ENCODE measurements at places on chromosomes 13 and 19.
A peak's percentile ranks its signal among the peaks of the same experiment; 100 is the strongest.

DNA sequence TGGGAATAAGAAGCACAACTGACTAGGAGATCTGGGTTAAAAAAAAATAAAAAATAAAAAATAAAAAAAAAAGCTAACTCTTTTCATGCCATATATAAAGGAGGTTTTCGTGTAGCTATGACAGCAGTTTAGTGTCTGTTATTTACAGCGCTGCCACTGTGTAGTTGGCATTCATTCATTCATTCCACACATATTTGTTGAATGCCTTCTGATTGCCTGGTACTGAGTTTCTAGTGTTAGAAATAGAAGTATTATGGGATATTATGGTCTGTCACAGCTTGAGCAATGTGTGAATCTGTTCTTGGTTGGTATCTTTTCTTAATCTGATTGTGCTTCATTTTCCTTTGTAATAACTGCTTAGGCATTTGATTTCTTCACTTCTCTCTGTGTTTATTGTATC, 237.4 kb downstream of the NBEA start:
- DNase-seq, result no peak

- DNase-seq, result peak; percentile 33
Observed at GRCh38 chr13:107942030-107942617, 273.2 kb downstream of the LIG4 start.

DNA sequence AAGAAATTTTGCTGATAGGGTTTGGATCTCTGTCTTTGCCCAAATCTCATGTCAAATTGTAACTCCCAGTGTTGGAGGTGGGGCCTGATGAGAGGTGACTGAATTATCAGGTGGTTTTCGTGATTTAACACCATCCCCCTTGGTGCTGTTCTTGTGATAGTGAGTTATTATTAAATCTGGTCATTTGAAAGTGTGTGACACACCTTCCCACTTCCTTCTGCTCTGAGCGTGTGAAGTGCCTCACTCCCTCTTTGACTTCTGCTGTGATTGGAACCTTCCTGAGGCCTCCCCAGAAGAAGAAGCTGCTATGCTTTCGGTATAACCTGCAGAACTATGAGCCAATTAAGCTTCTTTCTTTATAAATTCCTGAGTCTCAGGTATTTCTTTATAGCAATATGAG, 632.0 kb downstream of the SLITRK5 start:
- no peak for DNase-seq

- DNase-seq, result no peak
Observed at GRCh38 chr13:99196466-99197116, 4.1 kb upstream of the UBAC2 start.

DNA sequence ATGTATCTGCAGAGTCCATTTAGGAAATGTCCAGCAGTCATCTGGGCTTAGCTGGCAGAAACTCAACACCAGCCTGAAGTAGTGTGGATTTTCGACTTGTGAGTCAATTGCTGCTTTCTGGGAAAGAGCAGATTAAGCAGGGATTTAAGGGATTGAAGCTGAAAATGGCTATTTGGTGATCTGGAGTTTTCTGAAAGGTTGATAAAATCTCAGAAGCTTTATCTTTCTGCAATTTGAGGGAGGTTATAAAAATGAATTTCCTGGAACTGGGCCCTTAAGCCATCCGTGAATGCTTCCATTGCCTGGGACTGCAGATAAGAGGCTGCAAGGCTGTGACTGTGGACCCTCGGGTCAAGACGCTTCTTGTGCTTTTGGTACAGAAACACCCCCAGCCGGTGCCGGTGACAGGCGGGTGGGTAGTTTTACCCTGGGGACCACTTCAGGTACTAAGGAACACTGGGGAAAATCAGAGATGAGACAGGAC, 61.5 kb downstream of the COL4A1 start:
- no peak for DNase-seq

GRCh38 chr19:23571175-23571574, 115.8 kb downstream of the ZNF675 start:
- DNase-seq, result no peak

DNA sequence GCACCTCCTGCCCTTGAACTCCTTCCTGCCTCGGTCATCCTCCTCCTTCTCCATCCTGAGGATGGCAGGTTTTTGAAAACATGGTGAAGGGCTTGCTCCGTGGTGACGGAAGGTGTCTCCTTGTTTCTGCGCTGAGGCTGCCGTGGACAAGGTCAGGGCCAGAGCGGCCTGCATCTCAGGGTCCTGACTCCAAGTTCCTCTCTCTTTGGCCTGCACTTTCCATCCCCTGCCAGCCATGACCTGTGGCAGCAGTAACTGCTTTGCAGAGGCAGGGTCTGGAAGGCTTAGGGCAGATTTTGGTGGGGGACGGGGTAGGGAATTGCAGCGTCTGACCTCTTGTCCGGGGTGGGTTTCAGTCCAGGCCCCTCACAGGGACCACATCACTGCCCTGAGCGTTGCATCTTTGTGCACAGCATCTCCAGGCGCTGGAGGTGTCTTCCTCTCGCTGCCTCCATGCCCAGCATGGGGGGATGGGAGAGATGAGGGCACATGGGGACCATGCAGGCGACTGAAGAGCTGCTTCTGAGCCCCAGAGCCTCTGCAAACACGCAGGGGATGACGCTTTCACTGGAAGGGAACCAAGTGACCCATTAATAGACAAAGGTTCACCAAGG, 216.8 kb downstream of the TEX29 start:
- no peak for DNase-seq

DNA sequence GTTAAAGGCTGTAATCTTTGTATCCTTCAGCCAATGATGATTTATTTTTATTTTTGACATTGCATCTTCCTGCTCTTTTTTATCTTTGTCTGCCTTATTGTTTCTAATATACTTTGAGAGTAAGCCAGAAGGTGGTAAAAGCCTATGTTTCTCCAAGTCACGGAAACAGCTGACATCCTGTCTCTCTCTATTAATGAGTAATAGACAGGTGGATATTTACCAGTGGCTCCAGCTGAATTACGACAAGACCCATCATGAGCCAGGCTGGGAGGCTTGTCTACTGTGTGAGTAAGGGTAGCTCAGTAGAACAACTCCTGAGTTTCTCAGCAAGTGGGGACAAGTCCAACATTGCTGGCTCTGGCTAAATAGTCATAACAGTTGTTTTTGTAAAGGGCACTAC, 166.6 kb downstream of the NDFIP2 start:
- peak; percentile 79 for DNase-seq

DNA sequence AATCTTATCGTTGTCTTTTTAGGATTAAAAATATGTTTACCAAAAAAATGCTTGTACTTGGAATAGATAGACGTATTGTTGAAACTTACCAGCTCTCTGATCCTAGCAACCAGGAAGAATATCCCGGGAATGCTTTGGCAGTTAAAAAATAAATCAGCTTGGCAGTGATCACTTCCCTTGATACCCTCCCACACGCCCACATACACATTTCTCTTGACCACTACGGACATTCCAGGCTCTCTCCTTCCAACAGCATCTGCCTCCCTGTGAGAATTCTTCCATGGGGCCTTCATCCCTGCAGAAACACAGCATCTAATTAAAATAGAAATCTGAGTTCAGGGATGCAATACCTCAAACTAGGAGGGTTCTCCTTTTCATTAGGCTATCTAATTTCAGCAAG, 57.9 kb downstream of the THSD1 start:
- no peak for DNase-seq

- peak; percentile 46 for DNase-seq
Observed at GRCh38 chr19:35715981-35716800, 1.6 kb upstream of the KMT2B start.

- no peak for DNase-seq
Observed at GRCh38 chr13:33637978-33638743, 179.8 kb upstream of the RFC3 start.

- no peak for DNase-seq
Observed at GRCh38 chr19:41447732-41448332, 4.9 kb downstream of the ERICH4 start.

DNA sequence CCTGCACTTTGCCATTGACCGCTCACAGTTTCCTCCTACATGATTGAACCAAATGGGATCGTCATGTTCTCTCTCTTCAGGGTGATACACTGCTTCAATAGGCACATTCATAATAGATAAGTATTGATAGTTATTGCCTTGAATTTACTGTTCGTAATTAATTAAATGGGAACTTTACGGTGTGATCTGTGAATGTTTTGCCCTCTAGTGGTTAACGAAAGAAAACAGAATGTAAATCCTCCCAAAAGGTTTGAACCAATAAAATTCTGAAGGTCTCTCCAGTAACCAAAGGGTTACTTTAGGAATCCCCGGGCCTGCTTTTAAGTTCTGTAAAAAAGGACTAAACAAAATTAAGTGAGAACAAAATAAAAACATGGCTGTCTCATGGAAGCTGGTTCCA, 389.3 kb downstream of the DACH1 start:
- no peak for DNase-seq

DNA sequence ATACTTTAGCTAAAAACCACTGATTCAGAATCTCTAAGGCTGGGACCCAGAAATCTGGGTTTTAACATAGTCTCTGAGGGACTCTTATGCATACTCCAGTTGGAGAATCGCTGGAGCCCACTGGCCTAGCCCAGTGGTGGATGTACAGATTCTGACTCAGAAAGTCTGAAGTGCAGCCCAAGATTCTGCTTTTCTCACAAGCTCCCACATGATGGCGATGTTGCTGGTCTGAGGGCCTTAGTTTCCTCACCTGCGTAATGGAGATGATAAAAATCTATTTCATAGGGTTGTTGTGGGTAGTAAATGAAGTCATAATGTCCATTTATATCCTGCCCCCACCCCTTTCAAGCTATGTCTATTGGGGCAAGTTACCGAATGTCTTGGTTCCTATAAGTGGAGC, 7.7 kb upstream of the CDADC1 start:
- DNase-seq, result no peak

- DNase-seq, result no peak
Observed at GRCh38 chr13:108656742-108657141, 27.3 kb downstream of the MYO16 start.

DNA sequence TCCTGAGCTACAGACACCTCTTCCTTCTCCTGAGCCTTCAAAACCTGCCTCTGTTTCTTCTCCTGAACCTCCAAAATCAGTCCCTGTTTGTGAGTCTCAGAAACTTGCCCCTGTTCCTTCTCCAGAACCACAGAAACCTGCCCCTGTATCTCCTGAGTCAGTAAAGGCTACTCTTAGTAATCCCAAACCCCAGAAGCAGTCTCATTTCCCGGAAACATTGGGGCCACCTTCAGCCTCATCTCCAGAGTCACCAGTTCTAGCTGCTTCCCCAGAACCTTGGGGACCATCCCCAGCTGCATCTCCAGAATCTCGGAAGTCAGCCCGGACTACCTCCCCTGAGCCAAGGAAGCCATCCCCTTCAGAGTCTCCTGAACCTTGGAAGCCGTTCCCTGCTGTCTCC, 10.0 kb downstream of the CHAMP1 start:
- DNase-seq, result no peak

GRCh38 chr13:49185264-49185663, 34.9 kb upstream of the MLNR start:
- no peak for DNase-seq

GRCh38 chr19:18839465-18840287, 7.9 kb downstream of the UPF1 start:
- no peak for DNase-seq

DNA sequence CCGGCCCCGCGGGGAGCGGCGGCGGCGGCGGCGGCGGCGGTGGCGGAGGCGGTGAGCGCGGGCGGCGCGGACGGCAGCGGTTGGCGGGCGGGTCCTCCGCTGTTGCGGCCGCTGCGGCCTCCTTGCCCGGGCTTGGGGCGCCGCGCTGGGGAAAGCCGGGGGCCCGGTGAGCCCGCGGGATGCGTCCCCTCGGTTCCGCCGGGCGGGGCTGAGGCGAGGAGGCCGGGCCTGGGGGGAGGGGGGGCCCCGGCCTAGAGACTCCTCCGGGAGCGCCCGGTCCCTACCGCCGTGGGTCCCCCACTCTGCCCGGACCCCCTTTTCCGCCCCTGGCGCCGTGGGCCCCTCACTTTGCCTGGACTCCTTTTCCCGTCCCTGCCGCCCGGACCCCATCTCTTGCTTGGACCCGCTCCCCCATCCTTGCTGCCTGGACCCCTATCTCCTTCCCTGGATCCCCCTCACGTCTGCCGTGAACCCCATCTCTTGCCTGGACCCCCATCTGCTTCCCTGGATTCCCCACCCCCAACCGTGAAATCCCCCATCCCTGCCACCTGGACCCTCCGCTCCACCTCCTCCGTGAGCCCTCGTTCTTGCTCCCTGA, 28.6 kb upstream of the NDUFS7 start:
- DNase-seq, result no peak

GRCh38 chr19:36577271-36577996, 4.3 kb upstream of the ZNF529 start:
- DNase-seq, result no peak

DNA sequence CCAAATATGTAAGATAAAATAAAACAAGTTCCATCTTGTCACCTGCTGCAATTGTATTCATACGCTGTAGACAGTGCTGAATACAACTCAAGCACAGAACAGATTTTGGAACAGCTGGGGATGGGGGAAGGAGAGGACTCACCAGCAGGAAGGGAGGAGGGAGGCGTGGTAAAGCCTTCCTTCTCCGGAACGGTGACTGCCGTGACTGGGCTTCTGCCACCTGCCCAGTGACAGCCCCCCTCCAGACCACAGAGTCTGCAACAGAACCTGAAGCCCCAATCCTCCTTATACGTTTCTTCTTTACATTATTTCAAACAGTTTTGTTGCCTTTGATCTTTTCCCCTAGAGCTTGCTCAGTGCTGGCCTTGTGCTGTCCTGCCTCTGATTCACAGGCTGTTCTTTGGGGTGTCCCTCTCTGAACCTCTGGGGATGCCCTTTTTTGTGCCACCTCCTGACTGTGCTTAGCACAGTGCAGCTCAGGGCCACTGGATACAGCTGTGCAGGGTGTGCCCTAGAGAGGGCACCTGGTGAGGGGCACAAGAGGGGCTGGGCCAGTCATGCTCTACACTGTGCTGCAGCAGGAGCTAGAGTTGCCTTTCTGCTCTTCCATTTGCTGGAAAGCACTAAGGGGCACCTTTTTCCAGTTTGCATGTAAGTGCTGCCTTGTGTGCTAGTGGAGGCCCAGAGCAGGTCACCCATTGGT, 213.0 kb downstream of the ZIC5 start:
- DNase-seq, result no peak

DNA sequence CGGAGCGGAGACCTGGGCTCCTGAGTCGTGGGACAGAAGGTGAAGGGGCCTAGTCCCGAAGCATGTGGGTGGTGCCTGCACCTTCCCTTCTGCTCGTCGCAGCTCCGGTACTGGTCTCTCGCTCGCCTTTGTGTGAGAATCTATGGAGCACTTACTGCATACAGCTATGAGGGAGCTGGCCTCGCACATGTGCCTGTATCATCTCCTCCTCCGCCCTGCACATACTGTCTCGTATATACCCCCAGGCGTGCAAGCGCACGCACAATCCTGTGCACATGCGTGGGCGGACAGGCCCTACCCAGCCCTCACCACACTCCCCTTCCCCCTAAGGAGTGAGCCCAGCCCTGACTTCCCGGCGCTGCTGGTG, 8.7 kb downstream of the PIK3R2 start:
- no peak for DNase-seq

- no peak for DNase-seq
Observed at GRCh38 chr13:98407575-98407974, 169.3 kb downstream of the STK24 start.

- DNase-seq, result no peak
Observed at GRCh38 chr13:98399756-98400155, 177.2 kb downstream of the STK24 start.

Measured in BE2C (cell line).